Ecto neural progenitor cell (in vitro differentiated cells): ENCODE measurements at places on chromosomes 7 and 10.

- no peak for DNase-seq
These were observed 150.2 kb downstream of the NSUN6 start for GRCh38 chr10:18501198-18501597.

- no peak for DNase-seq
These were observed 42.1 kb upstream of the MKLN1 start for GRCh38 chr7:131285556-131285955.

DNA sequence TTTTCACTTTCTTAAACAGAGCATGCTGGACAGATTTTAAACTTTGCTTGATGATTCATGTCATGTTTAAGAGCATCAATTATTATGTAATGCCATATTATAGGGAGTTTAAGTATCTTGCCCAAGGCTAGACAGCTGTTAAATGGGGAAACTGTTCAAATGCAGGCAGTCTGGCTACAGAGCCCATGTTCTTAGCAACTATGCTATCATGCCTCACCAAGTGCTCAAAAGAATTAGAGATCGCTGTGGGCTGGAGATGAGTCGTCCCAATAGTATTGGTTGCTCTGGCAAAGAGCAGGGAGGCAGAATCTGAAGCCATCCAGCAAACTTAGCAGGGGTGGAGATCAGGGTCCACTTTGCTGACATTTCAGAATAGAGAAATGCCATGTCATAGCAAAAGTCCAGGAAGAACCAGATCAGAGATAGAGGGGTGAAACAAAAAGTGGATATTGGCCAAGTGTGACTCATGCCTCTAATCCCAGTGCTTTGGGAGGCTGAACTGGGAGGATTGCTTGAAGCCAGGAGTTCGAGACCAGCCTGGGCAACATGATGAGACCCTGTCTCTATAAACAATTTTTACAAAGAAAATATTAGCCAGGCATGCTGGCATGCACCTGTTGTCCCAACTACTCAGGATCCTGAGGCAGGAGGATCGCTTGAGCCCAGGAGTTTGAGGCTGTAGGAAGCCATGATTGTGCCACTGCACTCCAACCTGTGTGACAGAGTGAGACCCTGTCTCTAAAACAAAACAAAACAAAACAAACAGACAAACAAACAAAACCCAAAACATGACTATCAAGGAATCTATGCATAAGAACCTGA, 57.8 kb downstream of the BAMBI start:
- DNase-seq, result no peak

GRCh38 chr10:117175215-117175900, 21.9 kb upstream of the KCNK18 start:
- DNase-seq, result peak; percentile 71

DNA sequence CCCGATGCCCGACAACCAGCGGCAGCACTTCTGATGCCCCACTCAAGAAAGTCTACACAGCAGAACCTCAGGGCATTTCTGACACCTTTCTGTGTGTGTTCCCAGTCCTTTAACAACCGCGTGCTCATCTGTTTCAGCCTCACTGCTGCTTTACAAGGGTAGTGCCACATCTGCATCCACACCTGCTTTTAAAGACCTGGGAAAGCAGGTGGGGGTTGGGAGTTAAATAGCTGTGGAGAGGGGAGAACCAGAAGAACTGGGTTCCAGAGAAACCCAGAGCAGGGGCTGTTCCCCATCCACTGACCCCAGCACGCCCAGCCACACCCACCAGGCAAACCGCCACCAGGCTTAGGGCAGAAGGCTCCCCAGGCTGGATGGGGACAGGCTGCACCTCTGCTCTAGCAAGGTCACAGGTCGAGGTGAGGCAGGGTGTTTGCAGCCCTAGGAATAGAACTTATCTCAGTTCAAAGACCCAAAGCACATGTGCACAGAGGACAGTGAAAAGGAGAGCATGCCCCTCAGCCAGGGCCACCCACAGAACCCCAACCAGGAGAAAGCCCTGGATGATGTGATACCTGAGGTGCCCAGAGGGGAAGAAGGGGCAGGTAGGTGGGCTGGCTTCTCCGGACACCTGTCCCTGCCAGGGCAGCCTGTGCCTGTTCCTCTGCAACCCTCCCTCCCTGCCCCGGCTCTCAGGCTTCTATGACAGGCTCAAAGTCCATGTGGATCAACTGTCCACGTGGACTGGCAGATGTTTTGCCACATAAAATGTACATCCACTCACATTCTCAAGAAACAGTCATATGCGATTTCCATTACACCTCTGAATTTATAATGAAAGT, 51.3 kb downstream of the COBL start:
- DNase-seq, result no peak

- no peak for DNase-seq
These were observed 28.4 kb downstream of the ZNF33A start for GRCh38 chr10:38038932-38039245.

DNA sequence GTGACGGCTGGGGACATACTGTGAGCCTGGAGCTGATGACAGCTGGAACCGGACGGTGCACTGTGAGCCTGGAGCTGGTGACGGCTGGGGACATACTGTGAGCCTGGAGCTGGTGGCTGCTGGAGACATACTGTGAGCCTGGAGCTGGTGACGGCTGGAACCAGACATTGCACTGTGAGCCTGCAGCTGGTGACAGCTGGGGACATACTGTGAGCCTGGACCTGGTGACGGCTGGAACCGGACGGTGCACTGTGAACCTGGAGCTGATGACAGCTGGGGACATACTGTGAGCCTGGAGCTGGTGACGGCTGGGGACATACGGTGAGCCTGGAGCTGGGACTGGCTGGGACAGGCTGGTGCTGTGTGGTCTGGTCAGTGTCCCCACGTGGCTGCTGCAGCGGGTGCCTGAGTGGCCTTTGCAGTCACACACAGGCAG, 47.9 kb downstream of the PTPRN2 start:
- no peak for DNase-seq

DNA sequence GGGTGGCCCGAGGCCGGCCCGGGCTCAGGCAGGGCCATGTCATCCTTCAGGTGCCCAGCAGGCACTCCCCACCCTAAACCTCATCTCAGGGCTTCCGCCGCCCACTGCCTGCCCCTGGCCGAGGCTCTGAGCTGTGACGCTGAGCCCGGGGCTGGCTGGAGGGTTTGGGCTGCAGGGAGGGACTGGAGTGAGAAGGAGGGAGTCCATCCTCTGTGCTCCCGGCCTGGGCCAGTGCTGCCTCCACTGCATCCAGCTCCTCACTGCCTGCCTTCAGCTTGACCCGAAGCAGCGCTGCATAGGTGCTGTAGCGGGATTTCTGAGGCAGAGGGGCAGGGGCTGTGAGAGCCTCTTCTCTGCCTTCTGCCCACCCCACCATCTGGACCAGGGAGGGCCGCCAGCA, 7.6 kb downstream of the NFKB2 start:
- DNase-seq, result no peak

- DNase-seq, result no peak
These were observed 6.5 kb downstream of the GNB2 start for GRCh38 chr7:100679927-100680575.

DNA sequence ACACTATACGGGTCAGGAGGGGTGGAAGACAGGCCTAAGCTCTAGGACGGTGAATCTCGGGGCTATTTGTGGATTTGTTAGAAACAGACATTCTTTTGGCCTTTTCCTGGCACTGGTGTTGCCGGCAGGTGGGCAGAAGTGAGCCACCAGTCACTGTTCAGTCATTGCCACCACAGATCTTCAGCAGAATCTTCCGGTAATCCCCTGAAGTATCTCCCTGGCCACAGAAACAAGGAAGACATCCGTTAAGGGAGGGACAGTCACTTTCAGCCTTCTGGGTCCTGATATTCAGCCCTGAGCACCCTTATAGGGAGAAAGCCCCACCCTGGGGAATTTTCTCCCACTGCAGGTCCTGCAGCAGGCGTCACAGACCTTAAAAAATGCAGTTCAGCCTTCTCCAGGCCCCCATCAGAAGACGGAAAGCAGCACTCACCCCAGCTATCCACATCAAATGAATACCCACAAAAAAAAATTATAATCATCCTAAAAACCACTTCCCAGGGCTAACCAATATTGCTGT, 23.2 kb downstream of the PLAC9 start:
- DNase-seq, result no peak

DNA sequence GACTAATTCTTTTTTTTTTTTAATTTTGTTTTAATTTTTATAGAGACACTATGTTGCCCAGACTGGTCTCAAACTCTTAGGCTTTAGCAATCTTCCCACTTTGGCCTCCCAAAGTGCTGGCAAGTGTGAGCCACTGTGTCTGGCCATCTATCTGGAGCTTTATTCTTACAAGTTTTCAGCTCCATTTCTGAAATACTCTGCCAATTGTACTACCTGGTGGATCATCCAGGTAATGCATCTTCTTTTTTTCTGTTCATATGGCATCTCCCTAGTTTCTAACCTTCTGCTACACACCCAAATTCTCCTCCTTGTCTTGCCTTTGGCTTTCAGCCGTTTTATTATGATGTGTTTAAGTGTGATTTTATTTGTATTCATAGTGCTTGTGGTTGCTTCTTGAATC, 40.2 kb downstream of the ZNF365 start:
- no peak for DNase-seq

DNA sequence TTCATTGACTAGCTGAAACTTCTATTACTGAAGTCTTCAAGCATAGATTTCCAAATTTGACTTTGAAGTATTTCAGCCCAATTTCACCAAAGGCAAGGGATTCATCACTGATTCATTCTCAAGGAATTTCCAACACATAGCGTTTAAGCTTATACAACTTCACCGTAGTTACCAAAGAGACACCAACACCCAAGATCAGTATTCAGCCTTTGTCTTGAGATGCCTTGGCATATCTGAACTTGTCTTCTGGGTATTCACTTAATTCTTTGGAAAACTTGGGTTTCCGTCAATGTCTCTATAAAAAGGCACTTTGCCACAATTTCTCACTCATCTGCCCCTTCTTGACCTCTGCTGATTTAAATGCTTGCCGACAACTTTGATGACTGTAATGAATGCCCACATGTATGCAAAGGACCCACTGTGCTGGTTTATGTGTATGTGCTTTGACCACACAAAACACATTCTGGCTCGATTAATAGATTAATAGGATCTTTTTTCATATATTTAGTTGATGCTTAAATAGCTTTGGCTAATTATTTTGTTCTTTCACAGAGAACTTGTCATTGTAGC, 49.6 kb downstream of the TES start:
- no peak for DNase-seq

DNA sequence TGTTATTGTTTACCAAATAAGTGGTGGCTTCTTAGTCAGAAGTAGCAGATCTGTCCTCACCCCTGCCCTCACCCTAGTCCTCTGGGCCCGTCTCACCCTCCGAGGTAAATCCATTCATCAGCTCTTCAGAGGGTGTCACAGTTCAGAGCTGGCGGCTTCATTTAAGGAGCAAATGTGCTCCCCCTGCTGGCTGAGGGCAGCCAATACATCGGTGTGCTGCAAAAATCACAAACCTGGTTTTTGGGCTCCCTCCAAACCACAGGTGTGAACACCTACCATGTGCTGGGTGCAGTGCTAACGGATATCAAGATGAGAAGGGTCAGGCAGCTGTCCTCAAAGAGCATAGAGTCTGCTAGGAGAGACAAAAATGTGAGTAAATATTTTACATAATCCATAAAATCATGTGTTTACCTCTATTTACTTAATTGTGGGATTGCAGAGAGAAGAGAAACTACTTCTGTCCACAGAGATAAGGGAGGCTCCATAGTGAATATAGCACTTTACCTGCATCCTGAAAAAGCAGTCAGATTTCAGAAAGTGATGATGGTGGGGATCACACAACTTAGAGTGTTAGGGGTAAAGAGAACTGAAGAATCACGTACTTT, 15.5 kb upstream of the CRTAC1 start:
- peak; percentile 78 for DNase-seq

- DNase-seq, result no peak
These were observed 47.9 kb downstream of the COL1A2 start for GRCh38 chr7:94442639-94443038.

DNA sequence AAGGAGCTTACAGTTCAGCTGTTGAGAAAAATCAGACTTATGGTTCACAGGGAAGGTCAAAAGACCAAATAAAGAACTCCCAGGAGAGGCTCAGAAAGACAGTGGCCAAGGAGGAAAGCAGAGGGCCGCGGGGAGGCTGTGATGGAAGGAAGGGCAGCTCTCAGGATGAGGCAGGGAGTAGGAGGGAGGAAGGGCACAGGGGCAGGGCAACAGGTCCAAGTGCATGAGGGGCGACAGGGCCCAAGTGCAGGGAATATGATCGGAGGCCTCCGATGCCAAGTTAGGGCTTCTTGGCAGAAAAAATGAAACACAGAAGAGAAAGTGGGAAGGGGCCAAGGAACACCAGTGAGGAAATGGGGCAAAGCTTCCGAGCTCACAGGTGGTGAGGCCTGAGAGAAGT, 13.4 kb upstream of the PNLIPRP2 start:
- DNase-seq, result no peak

- DNase-seq, result no peak
These were observed 28.5 kb downstream of the DNAJB9 start for GRCh38 chr7:108598153-108598552.
